Foreskin melanocyte (primary cell): ENCODE measurements at places on chromosomes 13 and 19.
A peak's percentile ranks its signal among the peaks of the same experiment; 100 is the strongest.

- no peak for DNase-seq
These were observed 446.0 kb downstream of the PCDH20 start for GRCh38 chr13:60969656-60970055.

GRCh38 chr13:30569901-30570576 is 47.7 kb upstream of the USPL1 start:
- peak; percentile 93 for DNase-seq

DNA sequence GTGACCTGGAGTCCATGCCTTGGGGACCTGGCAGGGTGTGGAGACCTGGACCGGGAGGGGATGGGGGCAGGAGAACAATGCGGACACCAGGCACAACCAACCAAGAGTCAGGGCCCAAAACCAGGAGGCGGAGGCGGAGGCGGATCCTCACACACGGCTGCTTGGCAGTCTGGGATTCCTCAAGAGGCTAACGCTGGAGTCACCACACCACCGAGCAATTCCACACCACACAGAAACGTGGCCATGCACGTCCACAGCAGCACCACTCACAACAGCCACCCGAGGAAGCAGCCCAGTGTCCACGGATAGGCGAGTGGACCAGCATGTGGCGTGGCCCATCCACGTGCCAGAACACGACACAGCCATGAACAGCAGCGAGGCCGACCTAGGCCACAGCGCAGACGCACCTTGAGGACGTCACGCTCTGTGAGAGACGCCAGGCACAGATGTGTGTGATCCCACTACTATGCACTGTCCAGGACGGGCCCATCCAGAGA is 17.7 kb downstream of the SBNO2 start:
- no peak for DNase-seq

DNA sequence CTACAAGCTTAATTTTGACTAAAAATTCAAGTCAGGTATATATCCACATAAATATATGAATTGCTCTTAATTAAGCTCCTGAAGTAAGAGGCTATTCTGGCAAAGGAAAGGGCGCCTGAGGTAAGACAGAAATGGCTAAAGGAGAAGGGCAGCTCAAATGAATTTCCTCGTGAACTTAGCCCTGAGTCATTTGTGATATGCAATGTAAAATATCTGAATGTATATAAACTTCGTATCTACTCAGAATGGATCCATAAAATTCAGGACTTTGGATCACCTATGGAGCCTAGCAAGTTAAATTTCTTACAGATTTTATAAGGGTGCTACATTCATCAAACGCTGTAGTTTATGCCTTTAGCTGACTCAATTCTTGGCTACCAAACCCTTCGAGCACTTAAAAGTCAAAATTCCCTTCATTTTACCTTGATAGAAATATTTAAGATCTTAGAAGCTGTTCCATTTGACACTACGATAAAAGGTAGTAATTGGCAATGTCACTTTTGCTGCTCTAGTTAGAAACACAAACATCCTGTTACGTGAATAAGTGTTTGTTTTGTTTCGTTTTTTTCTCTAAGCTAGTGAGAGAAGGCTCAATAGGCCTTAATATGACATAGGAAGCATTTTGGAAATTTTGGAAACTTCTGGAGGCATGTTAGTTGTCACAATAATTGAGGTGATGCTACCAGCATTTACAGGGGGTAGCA is 69.2 kb downstream of the DIAPH3 start:
- no peak for DNase-seq

GRCh38 chr19:54534156-54534555 is 31.5 kb downstream of the LAIR2 start:
- DNase-seq, result no peak

- DNase-seq, result no peak
These were observed 42.3 kb upstream of the GJB6 start for GRCh38 chr13:20274466-20274865.

DNA sequence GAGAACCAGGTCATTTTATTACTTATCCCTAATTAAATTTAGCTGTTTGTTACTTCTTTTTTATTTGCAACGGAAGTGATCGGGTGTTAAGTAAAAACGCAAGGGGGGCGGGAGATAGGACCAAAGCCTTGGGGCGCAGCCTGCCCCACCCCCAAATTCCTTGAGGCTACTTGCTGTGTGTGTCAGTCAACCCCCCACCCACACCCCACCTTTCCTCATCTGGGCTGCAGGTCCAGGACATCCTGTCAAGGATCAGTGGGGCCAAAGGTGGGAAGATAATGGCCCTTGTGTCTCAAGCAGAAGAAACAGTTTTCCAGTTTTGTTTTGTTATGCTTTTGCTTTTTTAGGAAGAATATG is 1.2 kb upstream of the FOXO1 start:
- DNase-seq, result no peak

DNA sequence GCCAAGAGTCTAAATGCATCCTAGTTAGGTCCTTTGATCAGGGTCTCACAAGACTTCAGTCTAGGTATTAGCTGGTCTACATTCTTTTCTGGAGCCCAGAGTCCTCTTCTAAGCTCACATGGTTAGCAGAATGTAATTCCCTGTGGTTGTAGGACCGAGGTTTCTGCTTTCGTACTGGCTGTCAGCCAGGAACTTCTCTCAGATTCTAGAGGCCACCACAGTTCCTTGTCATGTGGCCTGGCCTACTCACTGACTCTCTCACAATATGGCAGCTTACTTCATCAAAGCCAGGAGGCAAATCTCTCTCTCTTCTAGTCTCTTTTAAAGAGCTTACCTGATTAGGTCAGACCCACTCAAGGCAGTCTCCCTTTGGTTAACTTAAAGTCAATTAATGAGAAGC is 82.9 kb downstream of the POU4F1 start:
- no peak for DNase-seq

DNA sequence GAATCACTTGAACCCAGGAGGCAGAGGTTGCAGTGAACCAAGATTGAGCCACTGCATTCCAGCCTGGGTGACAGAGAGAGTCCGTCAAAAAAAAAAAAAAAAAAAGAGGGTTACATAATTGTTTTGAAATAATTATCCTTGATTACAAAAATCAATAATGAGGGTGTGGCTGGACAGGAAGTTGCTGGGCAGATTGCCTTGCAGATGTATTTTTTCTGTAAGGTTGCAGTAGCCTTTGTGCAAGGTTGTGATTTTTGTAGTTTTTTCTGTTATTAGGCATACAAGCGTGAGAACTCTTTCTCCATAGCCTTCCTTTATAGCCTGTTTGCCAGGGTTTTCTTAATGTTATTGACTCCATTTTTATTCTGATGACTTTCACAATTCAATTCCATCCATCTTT is 40.7 kb upstream of the SIN3B start:
- no peak for DNase-seq

DNA sequence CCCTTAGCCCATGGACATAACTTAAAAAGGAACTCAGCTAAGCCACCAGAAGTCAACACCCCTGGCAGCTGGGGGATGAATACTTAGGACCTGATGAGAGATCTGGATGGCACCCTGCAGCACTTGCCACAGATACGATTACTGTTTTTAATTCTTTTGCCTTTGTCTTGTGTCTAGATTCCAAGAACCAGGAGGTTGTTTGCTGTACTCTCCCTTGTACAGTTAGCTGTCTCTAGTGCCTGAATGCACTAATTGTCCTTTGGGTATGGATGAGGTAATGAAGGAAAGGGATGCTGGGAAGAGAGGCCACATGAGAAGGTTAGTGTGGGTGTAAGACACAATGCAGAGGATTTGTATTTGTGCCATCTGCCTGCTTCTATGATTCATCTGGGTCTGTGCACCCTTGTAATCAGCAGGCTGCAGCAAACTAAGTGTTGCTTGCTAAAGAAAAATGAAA is 385.8 kb downstream of the KCNRG start:
- peak; percentile 97 for DNase-seq

DNA sequence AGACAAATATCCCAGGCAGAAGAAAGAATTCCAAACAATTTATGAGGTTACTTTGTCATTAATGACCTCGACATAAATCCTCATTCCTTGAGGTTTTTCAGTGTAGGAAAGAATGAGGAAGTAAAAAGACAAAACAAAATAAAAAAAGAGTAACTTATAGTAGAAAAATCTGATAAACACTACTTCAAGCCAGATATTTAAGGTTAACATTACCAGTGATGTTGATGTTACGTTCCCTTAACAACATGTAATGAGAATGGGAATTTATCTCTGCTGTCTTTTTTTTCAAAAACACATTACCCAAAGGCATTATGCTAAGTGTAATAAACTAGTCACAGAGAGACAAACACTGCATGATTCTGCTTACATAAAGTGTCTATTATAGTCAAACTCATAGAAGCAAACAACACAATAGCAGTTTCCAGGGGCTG is 935.1 kb downstream of the SLITRK1 start:
- no peak for DNase-seq

DNA sequence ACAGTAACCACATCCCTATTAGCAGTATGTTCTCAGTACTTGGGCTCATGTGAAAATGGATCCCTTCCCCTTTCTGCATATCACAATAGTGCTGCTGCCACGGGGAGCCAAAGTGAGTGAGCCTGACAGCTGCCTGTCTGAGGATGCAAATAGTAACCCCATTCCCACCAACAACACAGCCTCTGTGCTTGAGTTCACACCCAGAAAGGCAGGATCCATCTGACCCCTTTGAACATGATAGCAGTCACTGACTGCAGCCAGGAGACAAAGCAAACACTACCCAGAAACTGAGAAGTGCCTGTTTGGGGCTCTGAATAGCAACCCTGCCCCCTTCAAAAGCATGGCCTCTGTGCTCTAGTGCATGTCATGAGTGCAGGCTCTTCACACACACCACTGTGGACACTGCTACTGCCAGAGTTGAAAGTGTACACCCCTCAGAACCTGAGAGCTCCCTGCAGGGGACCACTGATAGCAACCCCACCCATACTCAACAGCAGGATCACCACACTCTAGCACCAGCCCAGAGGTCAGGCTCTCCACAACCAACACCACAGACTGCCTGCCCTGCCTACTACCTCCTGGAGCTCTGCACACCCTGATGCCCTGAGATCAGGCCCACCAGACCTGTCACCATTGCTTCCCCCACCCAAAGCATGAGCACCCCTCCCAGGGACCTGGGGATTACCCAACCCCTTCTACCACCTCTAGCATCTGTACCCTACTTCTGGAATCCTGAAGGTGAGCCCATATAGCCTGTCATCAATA is 1563.5 kb upstream of the PRR20A start:
- no peak for DNase-seq

- peak; percentile 62 for DNase-seq
These were observed 11.3 kb downstream of the GTPBP3 start for GRCh38 chr19:17348700-17349099.

GRCh38 chr19:2567580-2567979 is 91.7 kb downstream of the GADD45B start:
- no peak for DNase-seq

GRCh38 chr19:29831041-29831548 is 19.3 kb downstream of the CCNE1 start:
- no peak for DNase-seq

GRCh38 chr13:68047889-68048288 is 817.8 kb upstream of the PCDH9 start:
- DNase-seq, result no peak

DNA sequence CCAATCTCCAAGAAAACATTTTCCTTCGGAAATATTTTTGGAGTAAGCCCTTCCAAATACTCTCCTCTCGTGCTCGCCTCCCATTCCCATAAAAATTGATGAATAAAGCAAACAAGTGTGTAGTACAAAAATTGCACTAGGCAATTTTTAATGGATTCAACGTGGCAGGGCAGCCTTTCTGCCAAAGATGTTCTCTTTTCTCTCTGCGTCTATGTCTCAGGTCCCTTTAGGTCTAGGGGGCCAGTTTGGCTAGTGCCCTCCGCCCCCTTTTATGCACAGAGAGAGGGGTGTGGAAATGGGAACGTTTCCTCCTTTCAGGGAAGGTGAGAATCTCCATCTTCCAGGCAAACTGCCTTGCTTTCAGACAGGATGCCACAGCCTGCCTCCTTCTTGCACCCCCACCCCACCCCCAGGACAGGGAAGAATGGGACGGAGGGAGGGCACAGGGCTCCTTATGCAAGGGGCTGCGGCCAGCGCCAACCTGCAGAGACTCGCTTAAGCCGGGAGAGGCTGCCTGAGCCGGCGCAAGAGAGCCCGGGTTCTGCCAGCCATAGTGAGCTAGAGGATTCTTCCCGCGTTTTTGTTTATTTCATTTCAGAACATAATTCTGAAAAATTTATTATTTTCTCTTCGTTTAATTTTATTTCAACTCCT is 2.7 kb upstream of the ZIC2 start:
- no peak for DNase-seq

DNA sequence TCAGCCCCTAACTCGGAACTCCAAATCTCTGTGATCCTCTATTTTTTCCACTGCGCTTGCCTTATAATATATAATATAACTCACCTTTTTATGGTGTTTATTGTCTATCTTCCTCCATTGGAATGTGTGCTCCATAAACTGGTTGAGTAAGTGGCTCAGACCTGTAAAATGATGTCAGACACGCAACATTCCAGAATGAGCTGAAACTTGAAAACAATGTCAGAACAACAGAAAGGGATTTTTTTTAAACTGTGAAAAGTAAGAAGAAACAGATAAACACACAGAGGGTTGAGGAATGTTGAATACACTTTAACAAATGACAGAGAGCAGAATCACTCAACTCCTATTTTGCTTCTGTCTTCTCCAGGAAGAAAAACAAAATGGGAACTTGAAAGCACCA is 19.1 kb upstream of the FAM216B start:
- DNase-seq, result no peak

DNA sequence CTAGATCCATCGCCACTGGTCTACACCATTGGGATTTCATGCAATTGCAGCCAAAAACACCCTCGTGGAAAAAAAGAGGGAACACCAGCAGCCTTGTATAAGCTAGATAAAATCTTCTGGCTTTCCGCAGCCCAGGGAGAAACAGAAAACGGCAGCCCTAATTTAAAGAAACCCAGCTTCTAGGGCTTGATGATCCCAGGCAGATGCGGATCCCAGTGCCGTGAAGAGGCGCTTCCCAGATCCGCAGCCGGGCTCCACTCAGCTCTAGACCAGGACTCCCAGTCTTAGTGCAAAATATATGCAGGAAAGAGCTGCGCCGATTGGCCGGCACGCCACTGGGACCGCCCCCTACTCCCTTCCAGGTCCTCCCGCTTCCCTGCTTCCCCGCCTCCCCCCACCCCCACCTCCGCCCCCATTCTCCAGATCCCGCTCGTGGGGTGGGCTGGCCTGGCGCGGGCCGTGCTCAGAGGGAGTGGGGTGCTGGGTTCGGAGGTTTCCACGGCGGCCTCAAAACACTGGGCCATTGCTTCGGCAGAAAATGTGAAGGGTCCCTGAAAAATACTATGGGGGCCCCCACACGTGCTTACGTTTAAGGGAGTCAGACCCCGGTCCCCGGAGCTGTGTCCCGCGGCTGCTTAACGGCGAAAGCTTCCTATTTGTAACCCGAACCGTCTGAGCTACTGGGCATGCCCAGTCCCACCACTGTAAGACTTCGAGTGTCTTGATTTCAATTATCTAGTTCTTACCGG is 63.1 kb downstream of the SERP2 start:
- peak; percentile 81 for DNase-seq

- no peak for DNase-seq
These were observed 342.6 kb downstream of the MTUS2 start for GRCh38 chr13:29162638-29163235.

GRCh38 chr13:99702687-99703319 is 201.5 kb downstream of the TM9SF2 start:
- DNase-seq, result no peak
